Fibroblast of the aortic adventitia (primary cell): ENCODE measurements at places on chromosomes 5 and 9.

DNA sequence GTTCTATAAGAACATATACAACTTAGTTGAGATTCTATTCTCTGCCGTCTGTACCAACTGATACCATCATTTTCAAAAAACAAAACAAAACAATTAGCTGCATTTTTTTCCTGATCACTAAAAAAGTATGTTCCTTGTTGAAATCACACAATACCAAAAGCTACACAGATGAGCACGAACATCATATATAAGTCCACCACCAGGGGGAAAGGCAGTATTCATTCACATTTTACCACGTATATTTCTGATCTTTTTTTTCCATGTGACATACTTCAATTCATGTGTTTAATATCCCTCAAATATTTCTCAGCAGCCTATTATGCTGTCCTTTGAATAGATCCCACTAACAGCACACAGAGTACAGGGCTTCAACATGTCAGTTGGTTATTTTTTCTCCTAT, 40.6 kb downstream of the IRX2 start:
- DNase-seq: no peak

GRCh38 chr5:133924221-133924920, 44.1 kb downstream of the C5orf15 start:
- DNase-seq: no peak

- DNase-seq: peak; percentile 0
Observed at GRCh38 chr5:13249854-13250253, 694.6 kb downstream of the DNAH5 start.

DNA sequence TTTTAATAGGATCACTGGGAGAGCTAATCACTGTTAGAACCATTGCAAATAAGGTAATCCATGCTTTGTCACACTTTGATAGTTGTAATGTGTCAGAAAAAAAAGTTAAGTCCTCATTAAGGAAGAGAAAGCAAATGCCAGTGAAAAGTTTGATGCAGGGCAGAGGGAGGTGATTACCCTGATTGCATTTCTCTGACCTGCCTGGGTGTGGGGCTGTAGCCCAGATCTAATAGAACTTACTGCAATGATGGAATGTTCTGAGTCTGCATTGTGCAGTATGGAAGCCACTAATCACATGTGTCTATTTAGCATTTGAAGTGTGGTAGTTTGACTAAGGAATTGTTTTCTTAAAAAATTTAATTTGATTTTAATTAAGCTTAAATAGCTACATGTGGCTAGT, 202.7 kb downstream of the ATP10B start:
- no peak for DNase-seq

DNA sequence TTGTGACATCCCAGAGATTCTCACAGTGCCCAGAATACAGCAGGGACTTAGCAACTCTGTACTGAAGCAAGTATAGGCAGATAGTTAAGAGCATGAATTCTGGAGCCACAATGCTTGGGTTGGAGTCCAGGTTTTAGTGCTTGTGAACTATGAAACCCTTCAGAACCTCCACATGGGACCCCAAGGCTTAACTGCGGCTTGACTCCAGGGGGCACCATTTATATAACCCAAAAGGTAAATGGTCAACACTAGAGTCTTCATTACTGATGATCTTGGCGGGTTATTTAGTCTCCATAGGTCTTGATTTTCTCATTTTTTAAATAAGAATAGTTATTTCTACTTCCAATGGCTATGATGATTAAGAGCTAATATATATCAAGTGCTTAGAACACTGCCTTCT, 390.3 kb downstream of the TAF11L14 start:
- no peak for DNase-seq
